ENCODE measurements at places on chromosomes 7 and 10.

- peak; percentile 71 for DNase-seq
These were observed 202.7 kb downstream of the FAM107B start for GRCh38 chr10:14571866-14572507.

DNA sequence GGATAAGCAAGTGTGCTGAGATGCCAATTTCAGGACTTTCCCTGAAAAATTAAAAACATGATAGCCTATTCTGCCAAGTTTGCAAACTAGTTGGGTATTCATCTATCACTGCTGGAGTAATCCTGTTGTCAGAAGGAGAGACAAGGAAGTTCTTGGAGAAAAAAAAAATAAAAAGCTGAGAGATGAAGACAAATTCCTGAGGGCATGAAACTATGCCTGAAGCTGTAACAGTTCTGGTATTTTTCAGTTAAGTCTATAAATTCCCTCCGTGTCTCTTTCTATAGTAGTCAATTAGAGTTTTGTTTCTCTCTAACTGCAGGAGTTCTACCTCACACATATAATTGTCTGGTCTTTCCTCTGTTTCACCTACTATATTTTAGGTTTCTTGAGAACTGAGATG is 95.7 kb downstream of the DGKB start:
- DNase-seq, result no peak

DNA sequence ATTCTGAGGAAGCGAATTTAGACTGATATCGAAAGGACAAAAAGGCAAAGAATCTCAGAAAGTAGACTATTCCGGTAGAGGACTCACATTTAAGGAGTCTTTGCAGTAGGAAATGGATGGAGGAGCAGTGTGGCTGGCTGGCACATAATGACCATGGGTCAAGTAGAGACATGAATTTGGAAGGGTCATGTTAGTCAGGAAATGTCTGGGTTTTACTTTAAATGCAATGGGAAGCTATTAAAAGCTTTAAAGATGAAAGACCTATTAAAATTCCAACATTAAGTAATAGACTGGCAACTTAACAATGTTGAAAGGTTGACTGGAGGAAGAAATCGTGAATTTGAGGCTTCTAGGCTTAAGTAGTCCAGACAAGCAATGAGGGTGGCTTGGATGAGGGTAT is 90.0 kb upstream of the SEMA3C start:
- DNase-seq, result no peak

DNA sequence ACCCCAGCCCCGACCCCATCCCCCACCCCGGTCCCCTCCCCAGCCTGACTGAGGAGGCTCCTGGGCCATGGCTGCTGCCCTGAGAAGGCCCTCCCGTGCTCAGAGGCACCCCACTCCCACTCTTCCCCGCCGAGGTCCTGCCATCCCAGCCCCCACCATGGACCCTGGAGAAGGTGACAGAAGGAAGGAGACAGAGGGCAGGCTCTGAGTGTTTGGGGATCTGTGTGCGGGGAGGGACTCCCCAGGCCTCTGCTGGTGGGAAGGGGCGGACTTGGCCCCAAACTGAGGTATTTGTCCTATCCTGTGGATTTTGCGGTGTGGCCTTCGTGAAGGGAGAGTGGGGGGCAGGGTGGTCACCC is 53.4 kb downstream of the PWWP2B start:
- DNase-seq, result peak; percentile 48

GRCh38 chr7:95986178-95986764 is 213.9 kb downstream of the DYNC1I1 start:
- no peak for DNase-seq

- no peak for DNase-seq
These were observed 25.3 kb downstream of the IKZF1 start for GRCh38 chr7:50329775-50330174.

GRCh38 chr10:133327651-133328357 is 8.9 kb downstream of the CALY start:
- DNase-seq, result no peak

GRCh38 chr10:80661526-80661925 is 123.8 kb downstream of the SH2D4B start:
- no peak for DNase-seq

DNA sequence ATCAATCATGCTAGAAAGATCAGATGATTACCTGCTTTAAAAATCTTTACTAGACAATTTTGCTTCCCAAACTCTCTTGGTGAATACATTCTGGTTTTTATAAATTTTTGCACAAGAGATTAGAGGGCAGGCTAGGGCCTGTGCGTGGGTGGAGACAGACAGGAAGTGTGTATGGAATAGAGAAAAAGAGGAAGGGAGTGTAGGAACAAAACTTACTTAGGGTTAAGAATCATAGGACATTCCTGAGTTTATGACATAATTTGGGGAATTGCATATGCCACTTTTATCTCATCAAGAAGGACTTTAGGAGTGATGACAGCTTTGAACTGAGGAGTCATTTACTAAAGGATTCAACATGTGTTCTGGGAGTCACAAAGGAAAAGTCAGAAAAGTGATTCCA is 31.3 kb downstream of the LAMB1 start:
- no peak for DNase-seq

DNA sequence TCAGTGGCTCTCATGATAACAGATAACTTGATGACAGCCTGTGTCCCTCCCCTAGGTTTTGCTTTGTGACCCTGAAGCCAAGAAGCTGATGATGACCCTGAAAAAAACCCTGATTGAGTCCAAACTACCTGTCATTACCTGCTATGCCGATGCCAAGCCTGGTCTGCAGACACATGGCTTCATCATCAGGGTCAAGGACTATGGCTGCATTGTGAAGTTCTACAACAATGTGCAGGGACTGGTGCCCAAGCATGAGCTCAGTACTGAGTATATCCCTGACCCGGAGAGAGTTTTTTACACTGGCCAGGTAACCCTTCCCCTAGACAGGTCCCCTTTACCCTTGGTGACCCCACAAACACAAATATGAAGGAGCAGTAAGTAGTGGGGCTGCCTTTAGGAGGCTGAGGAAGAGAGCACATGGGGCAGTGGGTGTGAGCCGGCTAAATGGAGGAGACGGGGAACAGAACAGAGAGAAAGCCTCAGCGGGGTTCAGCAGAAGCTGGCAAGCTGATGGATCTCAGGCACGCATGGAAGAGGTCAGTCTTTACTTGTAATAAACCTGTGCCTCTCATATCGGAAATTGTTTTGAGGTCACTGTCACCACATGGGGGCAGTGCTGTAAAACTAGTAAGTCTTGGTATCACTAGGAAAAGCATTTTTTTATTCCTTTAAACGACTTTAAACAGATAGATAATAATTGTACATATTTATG is 20.2 kb downstream of the PDCD11 start:
- peak; percentile 91 for DNase-seq

DNA sequence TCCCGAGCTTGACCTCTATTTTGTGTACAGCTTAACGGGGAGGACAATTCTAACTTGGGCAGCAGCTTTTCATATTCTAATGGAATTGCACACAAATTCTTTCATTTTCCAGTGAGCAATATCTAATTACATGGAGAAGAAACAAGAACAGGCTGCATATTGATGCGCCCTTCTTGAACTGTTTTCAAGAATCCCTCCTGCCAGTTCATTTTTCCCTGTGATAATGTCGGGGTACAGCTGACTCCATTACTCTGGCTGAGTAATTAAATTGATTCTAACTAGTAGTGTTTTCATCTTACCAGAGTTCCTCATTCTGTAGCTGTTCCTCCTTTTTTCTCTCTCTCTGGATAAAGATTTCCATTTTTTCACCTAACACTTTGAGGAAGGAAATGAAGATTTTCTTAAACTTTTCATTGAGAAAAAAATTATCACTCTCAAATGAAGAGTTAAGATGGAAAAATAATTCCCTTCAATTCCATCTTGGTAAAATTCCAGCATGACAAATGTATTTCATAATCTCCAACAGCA is 190.9 kb downstream of the FANK1 start:
- no peak for DNase-seq

DNA sequence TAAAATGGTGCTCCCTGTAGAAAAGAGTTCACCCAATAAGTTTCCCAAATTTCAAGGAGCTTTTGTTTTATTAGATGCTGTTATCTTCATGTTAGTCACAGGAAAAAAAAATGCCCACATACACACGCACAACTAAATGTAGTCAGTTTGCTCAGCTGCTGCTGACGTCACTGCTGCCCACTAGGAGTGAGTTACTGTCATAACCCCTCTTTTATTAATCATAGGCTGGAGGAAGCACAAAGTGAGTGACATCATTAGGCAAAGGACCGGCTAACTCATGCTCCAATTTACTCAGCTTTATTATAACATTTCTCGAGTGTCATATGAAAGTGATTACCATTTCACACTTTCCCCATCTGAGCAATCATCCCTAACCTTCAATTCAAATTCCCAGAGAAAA is 6.7 kb upstream of the INHBA start:
- no peak for DNase-seq

DNA sequence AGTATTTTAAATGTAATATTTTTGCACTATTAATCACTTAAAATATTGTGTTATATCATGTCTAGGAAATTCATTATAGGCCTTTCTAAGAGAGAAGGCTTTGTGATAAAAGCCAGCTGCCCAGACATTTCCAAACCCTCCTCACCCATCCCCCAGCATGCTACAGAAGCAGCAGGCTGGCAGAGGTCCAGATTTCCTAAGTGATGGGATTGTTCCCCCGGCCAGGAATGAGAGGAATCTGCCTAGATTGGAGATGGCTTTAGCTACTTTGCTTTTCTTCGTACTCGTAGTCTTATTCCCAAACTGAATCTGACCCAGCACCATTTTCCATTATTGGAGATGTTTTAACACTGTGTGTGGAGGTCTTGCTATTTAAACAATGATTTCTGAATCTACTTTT is 29.4 kb downstream of the CDK14 start:
- DNase-seq, result no peak

DNA sequence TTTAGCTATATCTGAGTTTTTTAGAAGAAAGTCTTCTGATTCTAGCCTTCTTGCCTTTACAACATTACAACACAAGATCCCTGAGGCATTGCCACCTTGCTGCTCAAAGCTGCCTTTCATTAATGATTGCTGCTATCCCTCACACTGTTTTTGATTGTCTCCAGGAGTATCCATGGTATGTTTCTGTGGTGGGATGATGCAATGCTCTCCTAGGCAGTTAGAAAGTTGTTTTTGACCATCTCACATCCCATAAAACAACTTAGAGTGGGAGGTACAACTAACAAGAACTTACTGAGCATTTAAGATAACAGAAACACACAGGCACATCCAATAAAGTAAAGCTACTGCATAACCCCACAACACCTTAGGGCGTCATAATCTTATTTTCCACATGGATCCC is 1156.0 kb upstream of the LRRTM3 start:
- DNase-seq, result no peak

DNA sequence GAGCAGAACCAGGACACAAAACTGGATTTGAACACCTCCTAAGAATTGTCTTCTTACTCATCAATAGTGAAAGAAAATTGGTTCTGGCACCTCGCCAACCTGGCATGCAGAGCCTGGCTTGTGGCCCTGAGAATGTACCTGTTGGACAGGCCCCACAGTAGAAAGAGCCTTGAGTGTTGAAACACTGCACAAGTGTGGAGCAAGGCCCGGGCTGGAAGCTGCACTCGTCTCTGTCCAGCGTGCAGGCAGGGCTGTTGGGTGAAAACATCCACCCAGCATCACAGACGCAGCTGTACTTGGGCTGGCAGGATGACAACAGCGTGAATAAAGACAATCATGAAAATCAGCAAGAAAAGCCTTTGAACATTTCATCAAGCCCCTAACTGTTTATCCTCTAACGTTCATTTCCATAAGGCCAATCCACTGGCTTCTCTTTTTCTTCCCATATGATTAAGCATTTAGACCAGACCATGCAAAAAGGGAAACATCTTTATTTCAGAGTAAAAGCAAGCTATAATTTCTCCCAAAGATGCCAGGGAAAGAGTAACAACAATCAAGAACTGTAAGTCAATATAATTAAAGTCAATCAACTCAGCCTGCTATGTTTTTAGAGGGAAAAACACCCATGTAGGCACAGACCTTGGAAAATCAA is 15.6 kb downstream of the CUBN start:
- no peak for DNase-seq

DNA sequence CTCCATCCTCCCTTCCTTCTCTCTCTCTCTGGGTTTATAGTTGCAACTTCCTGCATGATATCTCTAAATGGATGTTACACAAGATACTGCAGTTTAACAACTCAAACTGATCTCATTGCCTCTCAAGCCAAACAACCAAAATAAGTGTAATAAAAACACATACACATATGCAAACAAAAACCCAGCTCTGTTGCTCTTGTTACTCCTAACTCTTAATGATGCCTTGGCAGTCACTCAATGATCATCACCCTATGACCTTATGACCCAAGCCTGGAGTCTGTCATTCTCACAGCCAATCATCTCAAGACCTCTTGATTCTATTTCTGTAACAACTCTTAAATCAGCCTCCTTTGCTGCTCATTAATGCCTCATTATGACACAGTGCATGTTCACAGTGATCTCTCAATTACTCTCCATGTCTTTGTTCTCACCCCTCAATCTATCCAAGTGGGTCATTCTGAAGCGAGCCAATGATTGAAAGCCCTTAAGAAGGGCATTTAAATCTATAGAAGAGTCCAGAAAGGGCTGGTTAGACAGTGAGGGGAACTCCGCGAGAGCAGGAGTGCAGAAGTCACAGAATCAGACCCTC is 210.9 kb downstream of the INHBA start:
- DNase-seq, result no peak

GRCh38 chr7:107982042-107982840 is 20.7 kb downstream of the LAMB1 start:
- no peak for DNase-seq

DNA sequence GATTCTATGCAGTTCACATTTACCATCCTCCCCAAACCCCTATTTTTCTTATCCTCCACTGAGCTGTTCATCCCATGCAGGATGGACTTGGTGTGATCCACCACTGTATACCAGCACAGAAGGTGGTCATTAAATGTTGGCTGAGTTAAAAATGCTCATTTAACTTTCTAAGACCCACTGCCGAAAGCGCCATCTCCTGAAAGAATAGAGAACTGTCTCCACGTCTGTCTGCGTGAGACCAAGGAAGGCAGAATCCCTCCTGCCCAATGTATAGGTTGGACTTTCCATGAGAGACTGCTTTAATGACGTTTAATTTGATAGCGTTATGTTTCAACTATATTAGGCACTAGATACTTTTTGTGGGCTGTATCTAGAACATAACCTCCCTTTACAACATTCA is 124.3 kb downstream of the GPAM start:
- DNase-seq, result no peak

- no peak for DNase-seq
These were observed 9.0 kb downstream of the MTURN start for GRCh38 chr7:30143748-30144251.

DNA sequence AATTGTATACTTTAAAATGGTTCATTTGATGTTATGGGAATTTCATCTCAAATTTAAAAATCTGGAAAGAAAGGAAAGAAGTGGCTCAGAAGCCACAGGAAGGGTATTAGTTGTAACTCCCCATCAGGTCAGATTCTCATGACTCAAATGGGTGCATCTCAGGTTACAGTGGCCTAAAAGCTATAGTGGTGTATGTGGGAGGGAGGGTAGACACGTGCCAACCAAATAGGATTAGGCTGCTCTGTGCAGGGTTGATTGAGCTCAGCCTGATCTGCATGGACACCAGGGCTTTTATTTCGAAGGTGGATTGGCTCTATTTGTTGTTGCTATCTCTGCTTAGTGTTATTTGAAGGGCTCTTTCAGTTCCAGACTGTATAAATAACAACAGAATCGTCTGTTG is 121.5 kb upstream of the PRR15 start:
- DNase-seq, result no peak

All from Peyer's patch (tissue), 4 donors.